SK-N-DZ (cell line): ENCODE measurements at places on chromosomes 12 and 14.

DNA sequence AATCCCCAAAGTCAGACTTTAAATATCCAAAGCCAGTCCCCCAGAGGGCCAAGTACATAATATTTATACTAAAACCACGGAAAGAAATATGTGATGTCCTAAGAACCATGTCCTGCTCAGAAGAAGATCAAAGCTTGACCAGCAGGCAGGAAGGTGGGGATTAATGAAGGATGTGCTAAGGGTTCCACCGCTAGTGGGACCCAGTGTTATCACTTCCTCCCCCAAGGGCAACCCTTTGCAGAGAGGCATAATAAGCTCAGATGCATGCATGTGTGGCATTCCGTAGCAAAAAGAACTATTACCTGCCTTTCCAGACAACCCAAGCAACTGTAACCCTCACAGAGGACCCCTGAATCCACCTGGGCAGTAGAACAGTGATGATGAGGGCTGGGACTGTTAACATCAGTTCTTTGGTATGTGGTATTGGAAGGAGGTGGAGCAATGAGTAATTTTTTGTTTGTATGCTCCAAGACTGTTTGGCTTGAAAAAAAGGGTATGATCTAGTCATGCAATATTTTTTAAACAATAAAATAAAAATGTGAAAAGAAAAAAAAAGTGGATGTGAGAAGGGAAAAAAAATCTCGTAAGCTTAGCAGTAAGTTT lies 71.7 kb upstream of the ETV6 start:
- DNase-seq, result no peak

GRCh38 chr12:124036657-124037109 lies 63.7 kb downstream of the ZNF664 start:
- DNase-seq, result peak; percentile 71

- DNase-seq, result no peak
Measured at GRCh38 chr14:60174352-60175254, 9.4 kb upstream of the DHRS7 start.

- DNase-seq, result no peak
Measured at GRCh38 chr12:125314051-125314755, 249.0 kb downstream of the AACS start.

DNA sequence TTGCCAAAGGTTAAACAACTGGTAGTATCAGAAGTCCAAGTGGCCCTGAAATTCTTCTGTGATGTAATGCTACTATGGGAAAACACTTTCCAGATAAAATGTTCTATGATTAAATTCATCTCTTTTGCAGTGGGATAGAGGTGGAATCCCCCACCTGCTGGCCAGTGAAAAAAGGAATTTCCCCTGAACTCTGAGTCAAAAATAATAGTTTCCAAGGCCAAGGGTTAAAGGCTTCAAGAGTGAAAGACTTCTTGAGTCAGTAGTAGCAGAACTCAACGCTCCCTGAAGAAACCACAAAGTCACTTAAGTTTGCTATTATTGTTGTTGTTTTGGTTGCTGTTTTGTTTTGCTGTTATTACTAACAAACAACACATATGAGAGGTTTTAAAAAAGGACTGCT lies 330.8 kb downstream of the SOX5 start:
- DNase-seq, result no peak

DNA sequence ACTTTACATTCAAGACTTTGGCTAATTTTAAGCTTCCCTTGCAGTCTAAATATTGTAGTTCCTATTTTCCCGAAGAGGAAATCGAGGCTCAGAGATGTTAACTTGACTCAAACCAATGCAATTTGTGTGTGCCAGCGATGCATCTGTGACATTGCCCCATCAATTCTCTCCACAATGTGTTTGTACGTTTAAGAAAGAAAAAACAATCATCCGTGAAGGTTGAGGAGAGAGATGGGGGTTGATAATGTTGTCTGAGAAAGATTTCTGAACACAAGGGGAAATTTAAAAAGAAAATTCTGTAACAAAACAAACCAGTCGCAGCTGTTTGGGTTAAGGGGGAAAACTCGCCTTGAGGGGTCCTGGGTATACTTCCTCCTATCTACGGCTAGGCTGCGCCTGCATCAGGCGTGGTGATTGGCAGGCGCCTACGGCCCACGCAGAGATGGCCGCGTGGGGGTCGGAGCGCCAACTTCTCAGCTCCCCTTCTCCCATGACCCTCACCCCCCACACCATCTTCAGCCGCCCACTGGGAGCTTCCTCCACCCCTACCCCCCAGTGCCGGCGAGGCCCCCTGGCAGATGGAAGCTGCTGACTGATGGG lies 12.3 kb downstream of the SIX1 start:
- DNase-seq, result peak; percentile 55

DNA sequence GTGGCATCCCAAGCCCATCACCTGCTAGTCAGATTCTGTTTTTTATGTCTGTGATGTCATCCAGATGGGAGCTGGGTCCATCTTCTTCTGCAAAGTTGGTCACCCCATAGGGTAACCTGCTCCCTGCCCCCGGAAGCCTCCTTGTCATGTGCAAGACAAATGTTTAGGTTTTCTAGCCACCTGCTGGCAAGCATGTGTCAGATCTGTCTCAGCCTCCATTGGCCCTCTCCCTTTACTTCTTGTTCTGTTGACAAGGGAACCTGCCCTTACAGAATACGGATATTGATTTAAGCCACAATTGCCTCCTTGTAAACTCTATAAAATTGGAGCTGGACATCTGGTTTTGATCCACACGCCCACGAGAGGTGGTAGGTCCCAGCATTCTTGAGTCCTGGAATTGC lies 7.5 kb downstream of the NTF3 start:
- DNase-seq, result no peak

- DNase-seq, result no peak
Measured at GRCh38 chr14:87084908-87085307, 908.1 kb downstream of the GALC start.

GRCh38 chr12:817941-818600 lies 65.7 kb downstream of the WNK1 start:
- no peak for DNase-seq

DNA sequence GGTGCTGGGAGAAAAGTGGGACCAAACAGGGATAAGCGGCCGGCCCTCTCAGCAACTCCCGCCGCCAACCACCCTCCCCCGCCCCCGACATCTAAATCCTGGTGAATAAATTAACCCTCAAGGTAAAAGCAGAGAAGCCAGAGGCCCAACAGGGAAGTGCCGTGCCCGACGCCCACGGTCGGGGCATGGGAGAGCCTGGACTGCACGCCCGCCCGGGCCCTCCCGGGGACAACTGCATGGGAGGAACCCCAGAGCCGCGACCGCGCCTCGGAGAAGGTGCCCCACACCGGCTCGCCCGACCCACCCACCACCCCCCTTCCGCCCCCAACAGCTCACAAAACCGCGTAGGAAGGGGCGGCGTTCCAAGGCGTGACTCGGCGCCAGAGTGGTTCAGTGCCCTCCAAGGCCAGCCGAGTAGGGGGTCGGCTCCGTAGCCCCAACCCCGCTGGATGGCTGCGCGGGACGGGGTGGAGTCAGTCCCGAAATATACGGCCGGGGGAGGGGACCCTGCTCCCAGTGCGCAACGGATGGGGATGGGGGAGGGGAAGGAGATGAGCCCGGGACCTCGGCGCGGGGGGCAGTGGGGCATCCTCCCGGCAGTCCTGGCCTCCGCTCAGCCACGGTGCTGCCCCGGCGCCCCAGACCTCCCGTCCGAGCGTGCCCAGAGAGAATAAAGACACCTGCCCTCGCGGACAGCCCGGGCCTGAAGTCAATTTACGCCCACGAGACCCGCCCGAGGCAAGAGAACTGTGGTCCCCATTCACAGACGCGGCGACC lies 732 bp downstream of the SLC25A29 start:
- DNase-seq, result no peak

- DNase-seq, result peak; percentile 61
Measured at GRCh38 chr12:95216711-95217376, 423 bp downstream of the FGD6 start.

GRCh38 chr12:87304406-87304805 lies 724.8 kb downstream of the C12orf50 start:
- DNase-seq, result no peak

GRCh38 chr12:58202933-58203718 lies 261.8 kb downstream of the ATP23 start:
- DNase-seq, result no peak

- no peak for DNase-seq
Measured at GRCh38 chr14:25222256-25222655, 172.3 kb upstream of the STXBP6 start.

GRCh38 chr14:101458741-101459550 lies 102.3 kb upstream of the DIO3 start:
- DNase-seq, result no peak

GRCh38 chr14:68449561-68450181 lies 343.2 kb downstream of the ZFP36L1 start:
- no peak for DNase-seq

DNA sequence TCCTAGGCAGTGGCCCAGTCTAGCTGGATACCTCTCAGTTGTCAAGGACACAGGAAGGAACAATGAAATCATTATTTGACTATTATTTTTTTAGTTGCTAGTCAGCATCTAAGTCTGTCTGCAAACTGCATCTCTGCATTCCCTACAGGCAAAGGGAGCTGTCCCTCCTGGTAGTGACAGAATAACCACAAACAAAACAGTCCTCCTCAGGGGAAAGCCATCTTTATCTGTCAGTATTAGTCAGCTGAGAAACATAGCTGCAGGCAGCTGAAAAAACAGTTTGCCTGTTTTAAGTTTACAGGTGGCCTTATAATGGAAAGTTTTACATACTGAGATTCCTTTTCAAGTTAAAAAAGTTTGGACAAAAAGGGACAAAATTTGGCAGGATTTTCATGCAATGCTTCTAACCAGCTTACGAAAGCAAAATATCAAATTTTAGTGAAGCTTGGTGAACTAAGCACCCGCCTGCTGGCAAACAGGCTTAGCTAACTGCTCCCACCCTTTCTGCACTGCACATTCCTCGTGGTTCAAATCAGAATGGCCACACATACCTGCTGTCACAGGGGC lies 29.5 kb downstream of the SLC25A21 start:
- no peak for DNase-seq

- no peak for DNase-seq
Measured at GRCh38 chr12:49698619-49699545, 8.3 kb downstream of the FMNL3 start.

DNA sequence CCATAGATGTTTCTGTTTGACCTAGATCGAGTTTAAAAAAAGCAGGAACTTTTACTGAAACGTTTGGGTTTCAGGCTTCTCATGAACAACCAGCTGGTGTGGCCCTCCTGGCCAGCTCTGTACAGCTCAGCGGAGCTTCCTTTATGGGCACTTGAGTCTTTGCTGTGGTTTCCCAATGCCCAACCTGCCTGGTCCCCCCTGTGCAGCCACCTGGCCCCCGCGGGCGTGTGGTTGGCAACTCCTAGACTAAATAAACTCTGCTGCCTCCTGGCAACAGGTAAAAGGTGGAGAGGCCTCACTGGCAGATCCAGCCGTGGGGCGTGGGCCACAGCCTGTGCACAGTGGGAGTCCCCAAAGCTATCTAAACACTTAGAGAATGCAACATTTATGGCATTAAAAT lies 38.7 kb downstream of the ADGRD1 start:
- no peak for DNase-seq

DNA sequence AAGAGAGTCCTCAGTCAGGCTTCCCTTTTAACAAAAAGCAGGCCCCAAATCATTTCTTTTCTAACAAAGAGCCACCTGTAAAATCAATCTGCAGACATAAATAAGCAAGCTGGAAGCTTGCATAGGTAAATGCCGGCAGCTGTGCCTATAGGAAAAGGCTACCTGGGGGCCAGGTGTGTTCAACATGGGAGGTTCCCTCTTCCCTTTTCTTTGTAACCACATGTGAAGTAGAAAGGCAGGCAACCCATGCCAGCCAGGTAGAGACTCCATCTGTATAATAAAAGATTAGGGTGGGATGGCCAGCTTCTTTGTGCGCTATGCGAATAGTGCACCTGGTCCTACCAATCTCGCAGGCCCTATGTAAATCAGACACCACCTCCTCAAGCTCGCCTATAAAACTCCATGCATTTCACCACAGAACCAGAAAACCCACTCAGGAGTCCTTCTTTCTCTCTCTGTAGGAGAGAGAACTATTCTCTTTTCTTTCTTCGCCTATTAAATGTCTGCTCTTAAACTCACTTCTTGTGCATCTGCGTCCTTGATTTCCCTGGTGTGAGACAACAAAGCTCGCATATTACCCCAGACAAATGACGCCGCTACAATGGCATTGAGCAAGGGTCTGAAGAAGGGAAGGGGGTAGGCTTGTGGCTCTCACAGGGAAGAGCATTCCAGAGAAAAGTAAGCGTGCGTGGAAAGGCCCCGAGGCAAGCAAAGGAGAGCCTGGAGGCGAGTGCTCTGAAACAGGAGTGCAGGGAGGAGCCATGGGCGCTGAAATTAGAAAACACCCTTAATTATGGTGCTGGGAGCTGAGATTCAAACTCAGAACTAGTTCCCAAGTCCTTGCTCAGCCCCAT lies 67.2 kb downstream of the TTC9 start:
- DNase-seq, result no peak

GRCh38 chr12:12176402-12176801 lies 90.4 kb downstream of the LRP6 start:
- DNase-seq, result no peak

DNA sequence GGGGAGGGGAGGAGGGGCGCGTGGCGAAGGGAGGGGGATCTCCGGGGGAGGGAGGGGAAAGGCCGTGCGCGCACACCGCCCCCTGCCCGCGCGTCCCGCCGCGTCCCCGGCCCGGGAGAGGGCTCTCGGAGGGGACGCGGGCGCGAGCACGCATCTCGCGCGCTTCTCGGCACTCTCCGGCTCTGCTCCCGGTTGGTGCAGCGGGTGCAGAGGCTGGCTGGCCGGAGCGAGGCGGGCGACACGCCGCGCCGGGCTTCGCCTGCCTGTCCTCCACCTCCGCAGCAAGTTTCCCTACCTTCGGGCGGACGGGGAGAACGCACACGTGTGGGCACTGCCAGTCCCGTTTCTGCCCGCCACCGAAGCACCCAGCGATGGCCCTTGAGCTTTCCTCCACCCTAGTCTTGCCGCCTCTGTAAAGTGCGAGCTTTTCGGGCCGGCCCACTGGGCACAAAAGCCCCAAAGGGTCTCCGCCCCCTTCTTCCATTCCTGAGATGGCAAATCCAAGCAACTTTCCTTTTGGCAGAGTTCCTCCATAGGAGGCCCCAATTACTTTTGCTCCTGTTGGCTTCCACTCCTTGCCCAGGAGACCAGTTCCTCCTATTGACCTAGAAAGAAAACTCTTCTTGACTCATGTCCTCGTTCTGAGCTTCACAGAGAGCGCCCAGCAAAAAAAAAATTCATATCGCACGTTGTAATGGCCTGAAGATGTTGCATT lies 363 bp upstream of the CSAD start:
- peak; percentile 83 for DNase-seq

DNA sequence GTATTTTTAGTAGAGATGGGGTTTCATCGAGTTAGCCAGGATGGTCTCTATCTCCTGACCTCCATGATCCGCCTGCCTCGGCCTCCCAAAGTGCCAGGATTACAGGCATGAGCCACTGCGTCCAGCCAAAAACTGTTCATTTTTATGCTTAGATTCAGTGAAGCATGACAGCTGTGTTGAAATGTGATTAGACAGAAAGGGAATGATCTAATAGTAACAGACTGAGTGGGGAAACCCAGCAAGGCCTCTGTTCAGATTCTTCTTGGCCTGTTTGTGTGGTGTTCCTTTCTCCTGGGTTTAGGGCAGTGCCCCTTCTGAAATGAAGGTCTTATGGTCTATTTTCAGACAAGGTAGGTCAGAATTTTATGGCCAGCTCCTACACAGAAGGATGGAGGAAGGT lies 11.8 kb upstream of the ABCD4 start:
- peak; percentile 29 for DNase-seq
